ENCODE measurements at places on chromosomes 4 and X.

DNA sequence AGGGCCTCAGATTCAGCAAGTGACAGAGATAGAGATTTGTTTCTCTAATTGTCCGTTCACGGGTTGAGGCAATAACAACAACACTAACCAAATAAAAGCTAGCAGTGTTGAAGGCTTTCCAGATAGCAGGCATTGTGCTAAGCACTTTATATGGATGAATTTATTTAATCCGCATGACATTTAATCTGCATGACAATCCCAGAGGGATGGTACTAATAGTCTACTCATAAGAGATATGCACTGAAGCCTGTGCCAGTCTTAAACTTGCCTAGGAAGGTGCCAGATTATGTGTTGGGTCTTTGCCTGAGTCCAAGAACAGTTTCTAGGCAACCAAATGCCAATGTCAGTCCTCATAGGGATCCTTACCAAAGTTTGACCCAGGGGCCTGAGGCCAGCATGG is 37.7 kb upstream of the FAT1 start:
- H3K27me3 ChIP-seq: no peaks in the 10 kb centered on the region
- H3K36me3 ChIP-seq: no peaks in the 10 kb centered on the region
- no peak for DNase-seq

- H3K27me3 ChIP-seq: no peaks in the 10 kb centered on the region
- H3K4me1 ChIP-seq: peaks cover 37% of the 10 kb centered on the region
- no peaks in the 10 kb centered on the region for H3K36me3 ChIP-seq
- no peak overlapping the region for H3K27ac ChIP-seq
- no peak for DNase-seq
- H3K4me3 ChIP-seq: no peak overlapping the region
Observed at GRCh38 chr4:159178151-159178546, 75.3 kb downstream of the RAPGEF2 start.

DNA sequence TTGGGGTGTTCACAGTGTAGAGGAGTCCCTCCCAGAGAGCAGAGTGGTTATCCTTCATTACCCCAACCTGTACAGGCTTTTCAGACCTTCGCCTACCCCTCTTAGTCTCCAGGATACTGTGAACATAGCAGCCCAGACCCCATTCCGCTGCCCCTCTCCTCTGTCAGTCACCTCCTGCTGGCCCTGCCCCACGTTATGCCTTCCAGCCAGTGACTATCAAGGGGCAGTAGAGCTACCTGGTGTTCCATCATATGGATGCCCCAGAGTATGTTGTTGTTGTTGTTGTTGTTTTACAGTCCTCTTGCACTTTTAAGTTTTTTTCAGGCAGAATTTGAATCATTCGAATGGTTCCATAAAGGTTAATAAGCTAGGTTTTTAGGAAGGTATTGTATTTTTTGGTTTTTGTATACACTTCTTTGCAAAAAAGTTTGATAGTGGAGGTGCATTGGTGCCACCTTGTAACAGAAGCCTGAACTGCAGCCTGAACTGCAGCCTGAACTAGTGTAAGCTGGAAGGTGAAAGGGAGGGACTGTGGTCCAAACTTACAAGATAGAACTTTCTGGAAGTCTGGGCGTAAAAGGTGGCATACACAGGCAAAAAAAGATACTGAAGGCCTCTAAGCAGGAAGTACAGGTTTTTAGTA is 101.4 kb upstream of the RAB40AL start:
- no peak overlapping the region for H3K4me3 ChIP-seq
- no peaks in the 10 kb centered on the region for H3K27me3 ChIP-seq
- no peaks in the 10 kb centered on the region for H3K4me1 ChIP-seq

- no peaks in the 10 kb centered on the region for H3K4me1 ChIP-seq
- no peak overlapping the region for H3K27ac ChIP-seq
- H3K36me3 ChIP-seq: no peaks in the 10 kb centered on the region
- H3K4me3 ChIP-seq: no peak overlapping the region
Observed at GRCh38 chr4:71050809-71051208, 57.4 kb downstream of the DCK start.

- no peak overlapping the region for H3K4me3 ChIP-seq
- H3K27me3 ChIP-seq: peaks cover 14% of the 10 kb centered on the region
- DNase-seq: no peak
Observed at GRCh38 chr4:185068837-185069236, 50.5 kb downstream of the HELT start.

GRCh38 chr4:27412613-27413012 is 552.0 kb downstream of the STIM2 start:
- no peak overlapping the region for H3K4me3 ChIP-seq
- no peak for DNase-seq
- H3K36me3 ChIP-seq: no peaks in the 10 kb centered on the region
- no peaks in the 10 kb centered on the region for H3K27me3 ChIP-seq
- H3K27ac ChIP-seq: no peak overlapping the region
- no peaks in the 10 kb centered on the region for H3K4me1 ChIP-seq

DNA sequence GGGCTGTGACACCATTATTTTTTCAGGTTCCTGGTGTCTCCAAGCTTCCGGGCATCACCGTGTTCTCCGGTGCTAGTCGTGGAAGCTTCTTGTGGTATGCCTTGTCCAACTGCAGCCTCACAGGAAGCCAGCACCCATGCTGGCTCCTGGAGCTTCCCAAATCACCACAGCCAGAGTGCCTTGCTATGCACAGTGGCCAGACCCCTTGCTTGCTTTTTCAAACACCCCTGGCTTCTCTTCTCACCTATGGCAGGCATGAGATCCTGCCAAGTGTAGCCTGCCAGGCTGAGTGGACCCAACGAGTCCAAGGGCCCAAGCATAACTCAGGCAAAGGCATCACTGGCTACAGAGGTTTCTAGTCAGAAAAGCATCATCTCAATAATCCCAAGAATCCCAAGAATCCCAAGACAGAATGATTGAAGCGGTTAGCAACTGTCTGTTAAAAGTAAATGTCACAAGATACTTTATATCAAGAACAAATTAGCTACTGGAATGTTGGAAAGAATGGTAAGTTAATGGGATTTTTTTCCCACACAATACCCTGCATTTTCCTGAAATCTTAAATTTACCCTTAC is 1522.9 kb downstream of the PCDH18 start:
- no peak for DNase-seq
- H3K27me3 ChIP-seq: no peaks in the 10 kb centered on the region
- no peak overlapping the region for H3K27ac ChIP-seq
- H3K4me1 ChIP-seq: no peaks in the 10 kb centered on the region
- no peaks in the 10 kb centered on the region for H3K36me3 ChIP-seq
- no peak overlapping the region for H3K4me3 ChIP-seq

- H3K27ac ChIP-seq: no peak overlapping the region
- no peaks in the 10 kb centered on the region for H3K27me3 ChIP-seq
- no peaks in the 10 kb centered on the region for H3K4me1 ChIP-seq
- H3K4me3 ChIP-seq: no peak overlapping the region
- H3K36me3 ChIP-seq: no peaks in the 10 kb centered on the region
Observed at GRCh38 chrX:31658360-31658759, 586.5 kb upstream of the FTHL17 start.

GRCh38 chr4:30912098-30912714 is 192.0 kb downstream of the PCDH7 start:
- H3K27ac ChIP-seq: no peak overlapping the region
- no peaks in the 10 kb centered on the region for H3K27me3 ChIP-seq
- H3K4me3 ChIP-seq: no peak overlapping the region
- no peaks in the 10 kb centered on the region for H3K4me1 ChIP-seq

DNA sequence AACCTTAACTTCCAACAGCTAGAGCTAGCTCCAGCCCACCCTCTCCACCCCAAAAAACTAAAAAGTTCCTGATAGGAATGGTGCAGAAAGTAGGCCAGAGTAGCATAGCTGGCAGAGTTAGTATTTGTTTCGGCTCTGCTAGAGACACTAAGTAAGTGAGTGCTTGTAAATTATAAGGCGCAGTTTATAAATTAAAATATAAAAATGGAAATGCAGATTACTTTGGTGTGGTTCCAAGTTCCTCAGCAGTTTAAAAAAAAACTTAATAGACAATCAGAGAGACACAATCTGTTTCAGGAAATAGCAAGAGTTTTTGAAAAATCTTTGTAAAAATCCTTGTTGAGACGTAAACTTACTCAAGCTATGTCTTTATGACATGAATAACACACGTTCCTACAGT is 2.8 kb upstream of the LGI2 start:
- DNase-seq: no peak
- no peak overlapping the region for H3K27ac ChIP-seq
- H3K4me1 ChIP-seq: no peaks in the 10 kb centered on the region
- H3K4me3 ChIP-seq: no peak overlapping the region
- no peaks in the 10 kb centered on the region for H3K36me3 ChIP-seq
- peaks cover 59% of the 10 kb centered on the region for H3K27me3 ChIP-seq

- H3K4me1 ChIP-seq: no peaks in the 10 kb centered on the region
- DNase-seq: no peak
- no peak overlapping the region for H3K4me3 ChIP-seq
- H3K27me3 ChIP-seq: no peaks in the 10 kb centered on the region
Observed at GRCh38 chr4:34566091-34566490, 1678.2 kb downstream of the ARAP2 start.

GRCh38 chr4:26127851-26128337 is 192.9 kb upstream of the RBPJ start:
- H3K4me3 ChIP-seq: no peak overlapping the region
- DNase-seq: no peak
- no peaks in the 10 kb centered on the region for H3K27me3 ChIP-seq
- H3K27ac ChIP-seq: no peak overlapping the region
- peaks cover 26% of the 10 kb centered on the region for H3K4me1 ChIP-seq

- H3K27ac ChIP-seq: no peak overlapping the region
- H3K36me3 ChIP-seq: peaks cover 47% of the 10 kb centered on the region
- H3K4me1 ChIP-seq: peaks cover 22% of the 10 kb centered on the region
- DNase-seq: no peak
- H3K27me3 ChIP-seq: no peaks in the 10 kb centered on the region
- H3K4me3 ChIP-seq: no peak overlapping the region
Observed at GRCh38 chrX:20205927-20206708, 60.6 kb downstream of the RPS6KA3 start.

- peaks cover 55% of the 10 kb centered on the region for H3K27me3 ChIP-seq
- no peak for DNase-seq
- H3K4me1 ChIP-seq: peaks cover 26% of the 10 kb centered on the region
- no peak overlapping the region for H3K27ac ChIP-seq
- no peaks in the 10 kb centered on the region for H3K36me3 ChIP-seq
- peak overlapping the region; percentile 51 for H3K4me3 ChIP-seq
Observed at GRCh38 chr4:104490096-104490769, 4.5 kb downstream of the CXXC4 start.

DNA sequence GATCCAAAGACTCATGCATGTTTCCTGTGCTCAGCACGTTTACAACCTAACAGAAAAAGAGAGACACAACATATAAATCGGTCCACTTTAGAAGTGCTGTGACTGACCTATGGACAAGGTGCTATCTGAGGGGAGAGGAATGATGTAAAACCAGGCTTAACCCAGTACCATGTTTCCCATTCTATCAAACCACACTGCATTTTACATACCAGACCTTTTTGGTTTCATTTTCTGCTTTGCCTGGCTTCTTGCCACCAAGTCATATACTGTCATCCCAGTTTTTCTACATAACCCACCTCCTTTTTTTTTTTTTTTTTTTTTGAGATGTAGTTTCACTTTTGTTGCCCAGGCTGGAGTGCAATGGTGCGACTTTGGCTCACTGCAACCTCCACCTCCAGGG is 82.2 kb downstream of the KLF8 start:
- H3K27ac ChIP-seq: peak overlapping the region; percentile 26
- no peaks in the 10 kb centered on the region for H3K27me3 ChIP-seq
- no peak overlapping the region for H3K4me3 ChIP-seq
- peak; percentile 37 for DNase-seq
- H3K36me3 ChIP-seq: peaks cover 5% of the 10 kb centered on the region
- peaks cover 14% of the 10 kb centered on the region for H3K4me1 ChIP-seq

- H3K27ac ChIP-seq: no peak overlapping the region
- H3K4me3 ChIP-seq: no peak overlapping the region
- no peaks in the 10 kb centered on the region for H3K4me1 ChIP-seq
- peaks cover 18% of the 10 kb centered on the region for H3K27me3 ChIP-seq
- H3K36me3 ChIP-seq: no peaks in the 10 kb centered on the region
- no peak for DNase-seq
Observed at GRCh38 chr4:946103-946450, 13.8 kb downstream of the TMEM175 start.

DNA sequence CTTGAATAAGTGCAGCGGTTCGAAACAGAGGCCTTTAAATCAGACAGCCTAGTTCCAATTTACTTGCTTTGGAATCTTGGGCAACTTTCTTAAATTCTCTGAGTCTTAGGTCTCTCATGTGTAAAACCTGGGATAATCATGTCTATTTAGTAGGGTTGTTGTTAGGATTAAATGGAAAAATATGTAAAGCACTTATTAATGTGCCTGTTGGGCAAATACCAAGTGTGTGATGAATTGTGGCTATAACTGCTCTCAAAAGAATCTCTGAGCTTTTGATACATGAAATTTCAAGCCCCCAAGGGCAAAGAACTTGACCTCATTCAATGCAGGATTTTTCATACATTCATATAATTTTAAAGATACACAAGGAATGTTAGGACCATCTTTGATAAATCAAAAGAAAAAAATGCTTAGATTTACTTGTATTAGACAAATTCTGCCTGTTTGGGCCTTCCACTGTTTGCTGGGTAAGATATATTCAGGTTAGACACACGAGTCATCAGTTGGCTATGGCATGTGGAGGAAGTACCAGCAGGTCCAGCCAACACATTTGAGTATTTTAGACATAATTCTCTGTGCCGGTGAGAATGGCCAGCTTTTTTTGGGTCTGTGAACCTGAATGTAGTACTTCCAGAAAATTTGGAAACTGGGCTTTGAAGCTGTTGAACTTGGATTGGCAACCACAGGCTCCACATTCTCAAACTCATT is 241.4 kb upstream of the CNKSR2 start:
- no peaks in the 10 kb centered on the region for H3K27me3 ChIP-seq
- H3K27ac ChIP-seq: no peak overlapping the region
- no peak overlapping the region for H3K4me3 ChIP-seq
- H3K4me1 ChIP-seq: no peaks in the 10 kb centered on the region
- DNase-seq: no peak

All from activated naive CD4-positive, alpha-beta T cell treated with anti-CD3 and anti-CD28 coated beads, Interleukin-2, amount 10 ng/mL, durations not matched to agents 7 days and 5 days (primary cell).